Activated naive CD8-positive, alpha-beta T cell treated with anti-CD3 and anti-CD28 coated beads, Interleukin-2, amount 10 ng/mL, durations not matched to agents 7 days and 5 days (primary cell): ENCODE measurements at places on chromosomes 11 and 22. TPM values are rescaled to one million over a fixed set of nuclear protein-coding genes. Genes with fewer than 3 reads are reported as not detected.
A peak's percentile ranks its signal among the peaks of the same experiment; 100 is the strongest.

DNA sequence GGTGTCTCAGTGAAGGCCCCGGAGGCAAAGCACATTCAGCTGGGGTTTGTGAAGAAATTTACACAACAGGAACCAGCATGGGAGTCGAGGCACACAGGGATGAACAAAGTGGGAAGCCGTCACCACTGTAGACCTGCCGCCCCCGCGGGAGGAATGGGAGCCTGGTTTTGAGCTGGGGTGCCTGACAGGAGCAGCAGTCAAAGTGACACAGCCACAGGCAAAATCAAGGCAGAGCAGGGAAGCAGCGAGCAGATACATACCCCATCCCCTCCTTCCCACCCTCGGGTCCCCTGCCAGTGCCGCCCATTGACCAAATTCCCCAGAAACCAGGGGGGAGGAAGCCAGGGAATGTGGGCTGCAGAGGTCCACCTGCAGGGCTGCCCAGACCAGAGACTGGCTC, 20.8 kb downstream of the P2RX3 start:
- no peak for DNase-seq

GRCh38 chr22:34045311-34045710, 125.0 kb upstream of the LARGE1 start:
- DNase-seq: no peak

- no peak for DNase-seq
These were observed 51.1 kb upstream of the SLC25A1 start for GRCh38 chr22:19229600-19229999.

DNA sequence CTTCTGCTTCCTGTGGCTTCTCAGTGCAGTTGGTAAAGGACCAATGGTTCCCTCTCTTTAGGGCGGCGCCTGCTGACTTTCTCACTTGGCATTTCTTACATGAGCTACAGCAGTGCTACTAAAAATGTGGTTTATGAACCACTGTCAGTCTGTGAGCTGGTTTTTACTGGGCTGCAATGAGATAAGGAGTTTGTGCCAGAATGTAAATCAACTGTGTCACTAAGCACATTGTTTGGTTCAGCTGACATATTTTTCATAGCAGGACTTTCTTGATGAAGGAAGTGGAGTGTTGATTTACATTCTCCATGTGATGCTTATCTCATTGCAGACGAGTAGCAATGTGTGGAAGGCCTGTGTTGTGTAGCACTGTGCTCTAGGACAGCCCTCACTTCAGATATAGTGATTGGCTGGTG, 463.3 kb downstream of the SOX6 start:
- DNase-seq: no peak

Gene TSSK2
- not detected for total RNA-seq

GRCh38 chr11:35676611-35676965, 14.0 kb downstream of the TRIM44 start:
- no peak for DNase-seq

GRCh38 chr22:19632668-19633148, 81.6 kb upstream of the SEPTIN5 start:
- peak; percentile 10 for DNase-seq

- DNase-seq: no peak
These were observed 4.3 kb downstream of the RTN4RL2 start for GRCh38 chr11:57464539-57465181.

DNA sequence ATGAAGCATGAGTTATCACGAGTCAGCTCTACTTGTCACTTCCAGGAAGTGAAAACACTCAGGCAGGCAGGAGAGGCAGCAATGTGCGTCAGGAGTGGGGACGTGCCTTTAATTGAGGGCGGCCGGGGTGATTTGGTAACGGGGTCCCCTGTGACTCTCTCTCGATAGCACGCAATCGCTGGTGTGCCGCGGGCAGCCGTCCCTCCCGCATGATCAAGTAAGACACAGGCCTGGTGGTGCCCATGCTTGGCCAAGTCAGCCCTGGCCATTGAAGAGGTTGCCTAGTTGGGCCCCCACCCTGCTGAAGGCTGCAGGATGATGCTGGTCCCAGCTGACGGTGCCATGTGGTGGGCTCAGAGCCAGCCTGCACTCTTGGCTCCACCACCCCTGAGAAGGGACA, 29.7 kb downstream of the CACNG2 start:
- DNase-seq: no peak

- no peak for DNase-seq
These were observed 15.5 kb downstream of the APOL3 start for GRCh38 chr22:36144886-36145541.

- no peak for DNase-seq
These were observed 4.2 kb upstream of the RASGRP2 start for GRCh38 chr11:64747961-64748665.

GRCh38 chr22:47107431-47107830, 345.0 kb downstream of the TBC1D22A start:
- DNase-seq: no peak

DNA sequence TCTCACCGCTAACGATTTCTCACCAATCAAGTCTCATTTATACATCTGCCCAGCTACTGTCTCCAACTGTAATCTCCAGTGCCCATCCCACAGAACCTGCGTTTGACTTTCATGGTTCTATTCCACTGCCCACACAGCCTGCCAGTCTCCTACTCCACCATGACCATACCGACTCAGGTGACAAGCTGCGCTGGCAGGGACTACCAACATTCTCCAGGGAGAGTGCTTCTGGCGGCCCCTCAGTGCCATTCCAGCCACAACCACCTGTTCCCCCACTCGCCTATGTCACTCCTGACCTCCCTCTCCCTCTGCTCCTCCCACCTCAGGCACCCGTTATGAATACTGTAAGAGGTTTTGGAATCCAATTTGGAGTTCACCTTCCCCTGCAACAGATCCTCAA, 108.5 kb upstream of the BID start:
- DNase-seq: no peak

GRCh38 chr11:129695571-129696308, 119.9 kb upstream of the TMEM45B start:
- peak; percentile 75 for DNase-seq
